ENCODE measurements at places on chromosomes 2 and 18.
A peak's percentile ranks its signal among the peaks of the same experiment; 100 is the strongest.

DNA sequence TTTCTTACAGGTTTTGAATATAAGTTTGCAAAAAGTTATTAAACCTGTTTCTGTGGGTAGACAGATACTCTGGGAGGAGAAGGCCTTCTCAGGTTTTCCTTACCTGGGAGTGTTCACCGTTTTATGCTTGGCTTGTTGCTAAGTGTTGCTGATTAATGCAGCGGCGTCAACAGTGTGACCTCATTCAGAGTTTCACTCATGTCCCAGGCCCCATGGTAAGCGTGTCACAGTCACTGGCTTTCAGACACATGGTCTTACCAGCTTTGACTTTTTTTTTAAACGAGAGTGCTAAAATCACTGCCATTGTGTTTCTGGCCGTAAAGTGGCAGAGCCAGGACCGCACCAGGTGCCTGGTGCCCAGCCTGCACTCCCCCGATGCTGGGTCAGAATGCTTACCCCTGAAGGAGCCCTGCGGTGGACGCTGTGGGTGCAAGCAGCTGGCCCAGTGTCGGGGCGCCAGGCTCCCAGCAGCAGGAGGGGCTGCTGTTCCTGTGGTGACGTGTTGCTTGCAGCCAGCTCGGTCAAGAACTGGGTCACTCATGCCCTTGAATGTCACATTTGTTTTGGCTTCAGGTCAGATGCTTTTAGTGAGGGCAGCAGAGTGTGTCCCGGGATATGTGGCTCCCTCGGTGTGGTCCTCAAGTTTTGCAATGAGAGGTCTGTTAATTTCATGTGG lies 3.5 kb downstream of the CAPN10 start:
- DNase-seq, result no peak

- peak; percentile 65 for DNase-seq
Observed at GRCh38 chr18:58321986-58322385, 278.0 kb downstream of the NEDD4L start.

DNA sequence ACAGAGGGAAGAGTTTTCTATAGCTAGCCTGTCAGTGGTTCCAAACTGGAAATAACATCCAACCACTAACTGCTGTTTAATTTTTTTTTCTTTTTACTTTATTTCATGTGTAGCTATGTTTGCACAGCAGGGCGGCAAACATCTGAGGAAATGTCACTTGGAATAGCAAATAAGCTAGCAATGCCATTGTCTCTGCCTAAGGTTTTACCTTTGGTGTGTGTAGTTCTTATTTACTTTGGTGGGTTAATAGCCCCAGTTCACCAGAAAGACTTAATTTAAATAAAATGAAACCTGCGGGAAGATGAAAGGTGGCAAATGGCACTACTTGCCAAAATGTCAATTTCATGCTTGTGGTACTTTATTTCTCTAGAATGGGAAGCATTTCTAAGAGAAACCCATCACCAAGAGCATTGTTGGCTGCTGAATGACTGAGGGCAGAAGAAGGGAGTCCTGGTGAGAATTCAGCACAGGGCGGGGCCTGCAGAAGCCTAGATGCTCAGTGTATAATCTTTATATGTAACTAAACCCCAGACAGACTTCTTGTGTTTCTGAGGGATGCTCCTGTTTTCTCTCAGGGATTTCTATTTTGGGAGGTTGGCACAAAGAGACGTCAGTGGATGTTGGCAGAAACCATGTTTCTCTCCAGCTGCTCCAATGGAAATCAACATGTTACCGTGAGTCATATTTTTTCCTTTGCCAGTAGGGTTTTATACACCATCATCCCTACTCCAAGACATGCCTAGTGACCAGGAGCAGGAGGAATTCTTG lies 300.4 kb upstream of the NT5C1B start:
- DNase-seq, result no peak

GRCh38 chr2:10265329-10266132 lies 37.2 kb upstream of the HPCAL1 start:
- DNase-seq, result no peak

DNA sequence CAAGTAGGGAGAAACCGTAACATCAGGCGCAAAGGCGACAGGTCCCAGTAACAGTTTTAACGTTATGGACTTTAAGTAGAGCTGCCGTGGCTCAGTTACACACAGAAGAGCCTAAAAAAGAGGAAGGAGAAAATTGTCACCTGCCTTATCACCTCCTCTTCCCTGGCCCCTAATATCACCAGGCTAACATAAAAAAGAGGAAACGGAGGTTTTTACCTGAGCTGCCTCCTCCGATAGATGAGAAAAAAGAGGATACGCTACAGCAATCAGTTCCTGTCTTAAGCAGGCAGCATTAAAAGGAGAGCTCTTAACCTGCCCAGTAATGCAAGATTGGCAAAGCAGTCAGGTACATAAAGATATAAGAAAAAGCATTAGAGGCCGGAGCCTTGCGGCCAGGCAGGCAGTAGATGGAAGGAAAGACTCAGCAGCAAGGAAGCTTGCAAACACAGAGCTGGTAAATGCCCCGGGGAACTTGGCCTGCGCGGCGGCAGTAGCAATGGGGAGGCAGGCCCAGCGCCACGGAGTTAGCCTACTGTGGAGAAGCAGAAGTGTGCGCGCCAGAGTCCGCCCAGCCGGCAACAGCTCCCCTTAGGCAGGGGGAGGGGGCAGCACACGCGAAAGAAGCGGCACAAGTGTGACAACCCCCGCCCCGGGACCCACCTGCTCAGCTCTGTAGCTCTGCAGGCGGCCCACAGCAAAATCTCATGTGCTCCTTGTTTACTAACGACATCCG lies 116.3 kb upstream of the SCN7A start:
- DNase-seq, result no peak

- DNase-seq, result no peak
Observed at GRCh38 chr2:240432820-240433801, 2.4 kb upstream of the GPC1 start.

DNA sequence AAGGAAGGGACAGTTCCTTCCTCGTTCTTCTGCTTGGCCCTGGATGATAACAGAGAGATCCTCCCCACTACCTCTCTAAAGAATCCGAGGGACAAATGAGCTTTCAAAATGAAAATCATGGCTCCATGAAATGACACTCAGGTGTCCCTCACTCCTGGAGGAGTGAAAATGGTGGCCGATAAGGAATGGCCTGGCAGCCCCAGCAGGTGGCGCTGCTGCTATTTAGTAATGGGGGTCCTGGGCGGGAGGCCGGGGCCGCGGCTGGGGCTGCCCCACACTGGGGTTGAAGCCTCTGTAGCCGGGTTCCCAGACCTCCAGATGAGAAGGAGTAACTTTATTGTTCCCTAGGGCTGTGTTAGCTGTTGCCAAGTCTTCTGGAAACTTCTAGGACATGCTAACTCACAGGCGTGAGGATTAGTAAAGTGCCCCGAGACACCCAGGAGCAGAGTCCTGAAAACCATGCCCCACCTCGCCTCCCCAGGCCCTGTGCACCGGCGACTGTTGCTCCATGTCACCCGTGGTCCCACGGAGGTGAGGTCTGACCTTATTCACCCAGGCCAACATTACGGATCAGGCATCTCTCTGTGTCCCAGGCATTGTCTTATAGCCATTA lies 138.0 kb downstream of the CTIF start:
- DNase-seq, result peak; percentile 42

- DNase-seq, result no peak
Observed at GRCh38 chr2:54387059-54387991, 68.8 kb upstream of the SPTBN1 start.

DNA sequence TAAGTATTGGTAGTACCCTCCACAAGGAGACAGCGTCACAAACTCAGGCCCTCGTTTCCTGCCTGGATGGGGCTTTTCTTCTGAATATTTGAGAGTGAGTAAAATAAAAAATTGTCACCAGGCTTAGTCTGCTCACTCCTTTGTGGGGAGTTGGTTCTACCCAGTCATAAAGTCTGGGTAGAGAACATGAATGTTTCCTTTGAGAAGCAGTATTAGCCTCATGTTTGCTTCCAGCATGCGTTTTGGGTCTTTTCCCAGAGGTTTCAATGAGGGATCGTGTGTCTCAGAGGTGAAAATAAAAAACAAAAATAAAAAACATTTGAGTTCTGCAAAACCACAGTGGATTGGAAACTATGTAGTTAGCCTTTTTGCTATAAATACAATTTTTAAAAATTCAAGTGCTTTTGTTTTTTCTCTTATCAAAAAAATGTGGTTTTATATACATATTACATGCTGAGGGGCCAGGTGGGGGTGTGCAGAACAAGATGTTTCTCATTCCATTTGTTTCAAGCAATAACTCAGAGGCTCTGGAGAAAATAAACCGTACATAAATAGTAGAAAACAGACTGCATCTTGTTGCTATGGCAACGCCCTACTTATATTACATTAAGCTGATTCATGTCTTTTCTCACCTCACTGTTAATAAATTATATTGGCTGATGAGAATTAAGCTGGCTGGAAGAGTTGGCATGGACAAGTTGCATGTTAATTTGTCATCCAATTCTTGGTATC lies 225.4 kb upstream of the FBXO11 start:
- peak; percentile 45 for DNase-seq

- no peak for DNase-seq
Observed at GRCh38 chr2:65765376-65765775, 333.0 kb upstream of the SPRED2 start.

DNA sequence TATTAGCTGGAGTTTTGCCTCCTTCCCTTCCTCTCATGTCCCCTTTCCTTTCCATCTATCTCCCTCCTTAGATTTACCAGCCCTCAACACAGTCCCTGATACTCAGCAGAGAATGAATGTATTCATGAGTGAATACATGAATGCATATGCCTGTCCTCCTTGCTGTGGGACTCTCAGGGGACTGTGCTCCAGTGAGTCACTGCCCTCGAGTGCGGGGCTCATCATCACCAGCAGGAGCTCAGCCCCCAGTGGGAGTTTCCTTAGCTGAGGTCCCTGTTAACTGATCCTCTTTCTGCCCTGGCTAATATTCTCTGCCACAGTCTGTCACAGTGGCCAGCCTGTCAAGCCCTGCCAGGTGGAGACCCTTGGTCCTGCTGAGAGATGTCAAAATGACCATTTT lies 104.9 kb upstream of the LHCGR start:
- DNase-seq, result no peak

DNA sequence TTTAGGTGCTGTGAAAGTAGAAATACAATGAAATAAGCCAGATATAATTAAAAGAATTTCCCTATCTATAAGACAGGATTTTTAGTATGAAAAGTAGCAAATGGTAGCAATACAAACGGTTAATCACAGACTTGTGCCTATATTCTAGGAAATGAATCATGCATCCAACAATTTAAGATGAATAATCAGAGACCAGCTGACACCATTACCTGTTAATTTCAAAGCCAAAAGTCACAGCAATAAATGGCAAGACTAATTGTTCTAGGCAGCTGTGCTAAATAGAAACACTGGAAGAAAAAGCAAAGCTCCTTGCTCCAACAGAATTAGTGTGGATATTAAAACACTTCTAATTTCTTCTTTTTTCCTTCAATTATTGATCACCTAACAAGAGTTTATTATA lies 35.1 kb upstream of the MPP4 start:
- DNase-seq, result no peak

GRCh38 chr2:144606466-144607095 lies 86.7 kb upstream of the ZEB2 start:
- no peak for DNase-seq

GRCh38 chr18:48573632-48574283 lies 34.9 kb downstream of the CTIF start:
- DNase-seq, result no peak

DNA sequence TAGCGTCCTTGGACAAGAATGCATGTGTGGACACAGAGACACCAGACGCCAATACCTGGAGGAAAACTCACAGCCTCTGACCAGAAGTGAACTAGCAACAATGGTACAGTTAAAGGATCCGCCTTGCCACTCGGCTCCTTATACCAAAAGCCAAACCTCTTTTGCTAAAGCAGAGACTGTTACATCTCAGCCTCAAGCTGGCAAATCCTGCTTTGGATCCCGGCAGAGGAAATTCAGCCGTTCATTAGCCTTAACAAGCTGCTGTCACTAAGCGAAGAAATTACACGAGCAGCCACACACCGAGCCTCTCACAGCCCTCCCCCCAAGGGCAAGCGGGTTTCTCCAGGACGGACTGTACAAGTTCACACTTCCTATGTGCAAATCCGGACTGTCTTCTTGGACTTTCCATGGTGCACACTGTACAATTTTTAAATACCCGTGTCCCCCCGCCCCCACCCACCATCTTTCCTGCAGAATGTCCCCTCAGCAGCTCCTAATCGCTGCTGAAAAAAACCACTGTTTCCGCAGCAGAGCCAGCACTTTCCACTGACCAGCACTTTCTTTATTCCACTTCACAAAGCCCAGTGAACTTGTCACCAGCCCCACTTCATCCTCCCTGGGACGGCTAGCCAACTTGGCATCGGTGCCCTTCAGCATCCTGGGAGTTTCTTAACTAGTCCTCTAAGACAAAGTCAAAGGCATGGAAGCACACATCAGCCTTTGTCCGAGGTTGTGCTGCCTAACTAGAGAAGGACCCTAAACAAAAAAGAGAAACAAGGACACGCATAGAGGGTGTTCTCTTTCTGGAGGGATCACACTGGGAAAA lies 1.5 kb downstream of the KLF7 start:
- no peak for DNase-seq

GRCh38 chr2:231533086-231533776 lies 3.0 kb upstream of the NMUR1 start:
- no peak for DNase-seq

- no peak for DNase-seq
Observed at GRCh38 chr2:240201866-240202265, 61.4 kb upstream of the OTOS start.

- no peak for DNase-seq
Observed at GRCh38 chr2:226658555-226658954, 141.1 kb downstream of the IRS1 start.

DNA sequence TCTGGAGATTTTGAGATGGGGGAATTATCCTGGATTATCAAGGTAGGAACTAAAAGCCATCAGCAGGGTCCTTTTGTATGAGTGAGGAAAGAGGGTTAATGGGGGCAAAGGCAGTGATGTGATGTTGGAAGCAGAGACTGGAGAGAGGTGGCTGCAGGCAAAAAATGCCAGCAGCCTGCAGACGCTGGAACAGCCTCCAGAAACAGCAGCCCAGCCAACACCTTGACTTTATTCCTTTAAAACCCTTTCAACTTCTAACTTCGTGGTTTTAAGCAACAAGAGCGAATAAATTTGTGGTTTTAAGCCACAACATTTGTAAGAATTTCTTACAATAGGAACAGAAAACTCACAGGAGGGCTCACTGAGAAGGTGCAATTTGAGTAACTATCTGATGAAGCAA lies 523.1 kb upstream of the HS6ST1 start:
- no peak for DNase-seq

- DNase-seq, result no peak
Observed at GRCh38 chr2:205566606-205567168, 115.6 kb upstream of the NRP2 start.

DNA sequence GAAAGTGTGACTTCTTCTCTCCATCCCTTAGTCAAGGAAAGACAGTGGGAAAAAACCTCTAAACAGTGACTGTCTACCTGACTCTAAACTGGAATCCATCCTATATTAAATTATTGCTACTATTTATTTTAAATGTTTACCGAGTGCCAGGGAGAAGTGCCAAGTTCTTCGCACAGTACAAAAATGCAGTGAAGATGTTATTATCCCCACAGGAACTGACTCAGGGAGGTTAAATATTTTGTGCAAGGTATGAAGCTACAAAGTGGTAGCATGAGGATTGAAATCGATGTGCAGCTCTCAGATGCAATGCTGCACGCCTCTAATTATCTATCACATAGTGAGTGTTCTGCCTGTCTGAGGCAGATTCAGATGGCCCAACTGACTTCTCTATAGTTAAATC lies 91.1 kb downstream of the MEP1B start:
- DNase-seq, result no peak

- no peak for DNase-seq
Observed at GRCh38 chr2:71611247-71611646, 157.9 kb downstream of the DYSF start.

- peak; percentile 2 for DNase-seq
Observed at GRCh38 chr2:110157153-110157793, 41.7 kb upstream of the MALL start.
